GM12891 (cell line): ENCODE measurements at places on chromosomes 12 and 14.

DNA sequence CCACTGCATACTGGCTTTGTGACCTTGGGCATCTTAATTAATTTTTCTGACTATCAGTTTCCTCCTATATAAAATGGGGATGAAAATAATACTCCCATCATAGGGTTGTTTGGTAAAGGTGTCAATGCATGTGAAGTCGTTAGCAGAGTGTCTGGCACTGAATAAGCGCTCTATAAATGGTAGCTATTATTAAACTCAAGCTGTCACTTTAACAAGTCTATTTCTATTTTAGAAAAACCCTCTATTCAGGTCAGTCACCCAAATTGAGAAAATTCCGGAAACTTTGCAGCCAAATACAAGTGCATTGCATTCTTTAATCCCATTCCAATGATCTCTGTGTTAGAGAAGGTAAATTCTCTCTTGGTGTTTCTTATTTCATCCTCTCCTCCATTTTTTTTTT lies 363.1 kb downstream of the SYT1 start:
- DNase-seq = no peak

- no peak for DNase-seq
Measured at GRCh38 chr14:24944800-24945199, 105.1 kb downstream of the STXBP6 start.

DNA sequence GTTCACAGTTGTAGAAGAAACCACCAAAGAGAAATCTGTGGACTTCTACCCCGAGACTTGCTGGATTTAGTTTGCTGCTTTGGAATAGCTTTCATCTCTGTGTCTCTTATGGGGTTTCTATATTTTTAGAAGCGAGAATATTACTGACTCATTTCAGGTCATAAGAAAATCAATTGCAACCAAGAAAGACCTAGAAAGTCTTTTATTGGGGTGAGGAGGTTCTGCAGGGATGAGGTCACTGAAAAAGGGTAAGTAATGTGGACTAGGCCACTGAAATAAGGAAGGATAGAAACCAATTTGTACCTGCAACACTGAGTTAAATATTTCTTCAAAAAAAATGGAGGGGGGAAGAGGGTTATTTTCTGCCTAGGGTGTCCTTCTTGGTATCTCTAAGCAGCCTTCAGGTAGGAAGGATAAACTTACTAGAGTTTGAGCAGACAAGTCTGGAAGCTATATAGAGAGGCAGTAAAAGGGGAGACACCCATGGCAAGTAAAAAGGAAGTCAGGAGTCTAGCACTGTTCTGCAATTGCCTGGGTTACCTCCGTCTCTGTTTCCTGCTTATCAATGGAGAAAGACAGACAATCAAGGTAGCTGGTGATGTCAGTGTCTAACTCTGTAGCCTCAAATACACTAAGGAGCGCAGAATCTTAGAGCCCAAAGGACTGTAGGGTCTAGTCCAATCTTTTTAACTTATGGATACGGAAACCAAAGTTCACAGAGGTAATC lies 19.6 kb upstream of the KERA start:
- no peak for DNase-seq

DNA sequence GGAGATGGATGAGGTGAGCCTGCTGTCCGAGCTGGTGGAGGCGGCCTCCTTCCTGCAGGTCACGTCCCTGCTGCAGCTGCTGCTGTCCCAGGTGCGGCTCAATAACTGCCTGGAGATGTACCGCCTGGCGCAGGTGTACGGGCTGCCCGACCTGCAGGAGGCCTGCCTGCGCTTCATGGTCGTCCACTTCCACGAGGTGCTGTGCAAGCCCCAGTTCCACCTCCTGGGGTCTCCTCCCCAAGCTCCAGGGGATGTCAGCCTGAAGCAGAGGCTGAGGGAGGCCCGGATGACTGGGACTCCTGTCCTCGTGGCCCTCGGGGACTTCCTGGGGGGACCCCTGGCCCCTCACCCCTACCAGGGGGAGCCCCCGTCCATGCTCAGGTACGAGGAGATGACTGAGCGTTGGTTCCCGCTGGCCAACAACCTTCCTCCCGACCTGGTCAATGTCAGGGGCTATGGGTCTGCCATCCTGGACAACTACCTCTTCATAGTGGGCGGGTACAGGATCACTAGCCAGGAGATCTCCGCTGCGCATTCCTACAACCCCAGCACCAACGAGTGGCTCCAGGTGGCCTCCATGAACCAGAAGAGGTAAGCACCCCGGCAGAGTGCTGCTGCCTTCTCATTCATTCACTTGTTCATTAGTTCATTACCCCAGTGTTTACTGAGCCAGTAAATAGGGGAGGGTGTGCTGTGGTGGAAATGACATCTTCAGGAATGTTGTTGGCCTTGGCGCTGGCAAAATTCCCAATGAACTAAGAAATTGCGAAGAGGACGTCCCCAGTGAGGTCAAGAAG lies 774 bp upstream of the MANSC4 start:
- peak; percentile 36 for DNase-seq

DNA sequence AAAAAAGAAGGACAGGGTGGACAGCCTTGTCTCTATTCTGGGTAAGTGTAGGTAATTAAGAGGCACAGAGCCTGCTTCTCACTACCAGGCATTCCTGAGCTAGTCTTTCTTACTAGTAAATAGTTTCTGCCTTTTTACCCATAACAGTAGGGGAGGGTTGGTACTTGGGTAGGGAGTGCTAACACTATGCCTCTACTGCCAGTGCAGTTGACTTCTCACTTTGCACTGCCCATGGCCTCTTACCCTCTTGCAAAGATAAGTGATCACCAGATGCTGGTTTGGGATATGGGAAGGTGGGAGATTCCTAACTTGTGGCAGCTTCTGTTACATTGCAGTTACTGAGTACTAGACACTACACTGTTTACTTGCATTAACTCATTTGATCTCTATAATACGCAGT lies 11.6 kb downstream of the AHSA1 start:
- DNase-seq = no peak

GRCh38 chr14:59310633-59311032 lies 122.2 kb downstream of the DAAM1 start:
- DNase-seq = no peak

DNA sequence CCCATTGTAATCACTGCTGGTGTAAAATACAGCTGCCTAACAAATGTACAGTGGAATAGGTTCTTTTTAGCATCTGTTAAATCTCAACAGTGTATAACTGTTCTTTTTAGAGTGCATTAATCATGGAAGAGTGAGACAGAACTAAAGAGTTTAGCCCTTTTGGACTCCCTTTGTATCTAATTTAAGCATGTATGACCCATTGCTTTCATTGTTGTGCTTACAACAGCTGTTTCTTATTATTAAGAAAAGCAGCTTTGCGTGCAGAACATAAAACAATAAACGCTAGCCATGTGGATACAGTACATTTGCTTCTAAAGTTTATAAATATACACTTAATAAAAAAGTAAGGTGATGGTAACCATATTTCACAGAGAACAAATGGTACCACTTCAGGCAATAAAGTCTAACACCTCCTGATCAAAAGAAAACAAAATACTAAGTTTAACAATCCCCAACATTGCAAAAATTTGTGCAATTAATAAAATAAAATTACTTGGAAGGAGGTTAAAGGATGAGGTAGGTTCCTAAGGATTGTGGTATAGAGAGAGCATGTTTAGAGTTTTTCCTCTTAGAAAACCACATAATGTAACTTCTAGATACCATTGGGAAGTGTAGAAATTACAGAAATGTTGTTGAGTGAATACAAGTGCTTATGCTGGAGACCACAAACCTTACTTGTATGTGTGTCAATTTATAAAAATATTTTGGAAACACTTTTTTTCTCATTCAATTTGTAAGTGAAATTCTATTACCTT lies 448.7 kb downstream of the SLC6A15 start:
- DNase-seq = no peak

DNA sequence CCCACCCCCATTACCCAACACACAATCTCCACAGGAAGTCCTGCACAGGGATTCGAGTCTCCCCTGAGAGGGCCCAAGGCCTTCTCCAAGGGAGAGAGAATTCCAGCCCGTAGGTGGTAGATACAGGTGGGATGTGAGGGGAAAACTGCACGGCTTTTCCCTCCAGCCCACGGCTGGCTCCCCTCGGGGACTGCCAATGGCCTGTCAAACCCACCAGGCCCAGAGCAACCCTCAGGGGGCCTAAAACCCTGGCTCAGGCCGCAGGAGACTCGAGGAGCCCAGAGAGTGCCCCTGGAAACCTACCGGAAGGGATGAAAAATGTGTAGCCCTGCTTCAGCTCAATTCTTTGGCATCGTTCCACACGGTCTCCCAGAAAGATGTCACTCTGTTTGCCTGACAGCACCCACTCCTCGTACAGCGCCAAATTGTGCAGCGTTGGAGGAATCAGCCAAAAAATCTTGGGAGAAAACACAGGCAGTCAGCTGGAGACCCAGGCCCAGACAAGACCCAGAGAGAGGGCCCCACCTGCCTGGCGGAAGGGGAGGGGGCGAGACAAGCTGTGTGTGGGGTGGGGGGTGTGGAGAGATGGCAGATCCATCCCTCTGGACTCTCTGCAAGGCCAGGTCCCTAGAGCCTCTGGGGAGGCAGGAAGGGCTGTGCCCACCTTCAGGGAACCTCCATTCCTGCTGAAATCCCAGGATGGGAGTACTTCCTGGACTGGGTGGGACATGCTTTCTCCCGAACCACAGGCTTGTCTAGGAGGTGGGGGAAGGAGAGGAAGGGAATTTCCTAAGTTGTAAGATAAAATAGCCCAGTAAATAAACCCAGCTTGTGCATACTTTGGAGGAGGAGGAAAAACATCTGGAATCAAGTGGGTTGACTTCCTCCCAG lies 48.1 kb downstream of the KDM2B start:
- no peak for DNase-seq

- DNase-seq = no peak
Measured at GRCh38 chr12:101829639-101830366, 956 bp downstream of the GNPTAB start.
